EL (cell line): ENCODE measurements at places on chromosomes 12 and 14.

GRCh38 chr12:118980407-118981014 lies 830 bp upstream of the SRRM4 start:
- DNase-seq: no peak

DNA sequence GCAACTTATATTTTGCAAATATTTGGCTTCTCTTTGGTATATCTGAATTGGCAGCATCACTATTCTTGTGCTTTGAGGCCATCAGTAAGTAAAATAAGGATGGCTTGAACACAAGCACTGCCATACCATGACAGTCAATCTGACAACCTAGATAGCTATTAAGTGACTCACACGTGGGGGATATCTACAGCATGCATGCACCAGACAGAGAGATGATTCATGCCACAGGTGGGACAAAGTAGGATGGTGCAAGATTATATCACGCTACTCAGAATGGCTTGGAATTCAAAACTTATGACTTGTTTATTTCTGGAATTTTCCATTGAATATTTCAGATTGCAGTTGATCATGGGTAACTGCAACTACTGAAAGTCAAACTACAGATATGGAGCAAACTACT lies 675.6 kb upstream of the MDGA2 start:
- DNase-seq: no peak

- DNase-seq: no peak
These were observed 19.3 kb downstream of the MBIP start for GRCh38 chr14:36301159-36301558.

GRCh38 chr14:35973770-35974169 lies 147.6 kb downstream of the BRMS1L start:
- no peak for DNase-seq

- no peak for DNase-seq
These were observed 46.9 kb upstream of the FAM181A start for GRCh38 chr14:93880021-93880820.

- DNase-seq: no peak
These were observed 68.0 kb downstream of the GSC start for GRCh38 chr14:94701861-94702370.

- no peak for DNase-seq
These were observed 470.9 kb upstream of the STXBP6 start for GRCh38 chr14:25520821-25521220.

DNA sequence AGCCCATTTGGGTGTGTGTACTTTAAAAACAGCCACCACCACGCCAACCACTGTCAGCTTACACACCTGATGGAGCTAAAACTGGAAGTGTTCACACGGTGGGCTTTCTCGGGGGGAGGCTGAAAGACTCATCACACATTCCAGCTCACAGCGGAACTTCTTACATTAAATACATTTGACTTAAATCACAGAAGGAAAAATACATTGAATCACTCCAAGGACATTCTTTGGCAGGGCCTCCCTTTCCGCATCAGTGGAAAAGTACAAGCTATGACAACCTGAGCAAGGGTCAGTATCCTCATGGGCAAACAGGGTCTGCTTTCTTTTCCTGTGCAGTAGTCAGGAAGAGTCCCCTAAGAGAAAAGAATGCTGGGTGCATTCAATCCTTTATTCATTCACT lies 31.0 kb upstream of the TC2N start:
- no peak for DNase-seq

DNA sequence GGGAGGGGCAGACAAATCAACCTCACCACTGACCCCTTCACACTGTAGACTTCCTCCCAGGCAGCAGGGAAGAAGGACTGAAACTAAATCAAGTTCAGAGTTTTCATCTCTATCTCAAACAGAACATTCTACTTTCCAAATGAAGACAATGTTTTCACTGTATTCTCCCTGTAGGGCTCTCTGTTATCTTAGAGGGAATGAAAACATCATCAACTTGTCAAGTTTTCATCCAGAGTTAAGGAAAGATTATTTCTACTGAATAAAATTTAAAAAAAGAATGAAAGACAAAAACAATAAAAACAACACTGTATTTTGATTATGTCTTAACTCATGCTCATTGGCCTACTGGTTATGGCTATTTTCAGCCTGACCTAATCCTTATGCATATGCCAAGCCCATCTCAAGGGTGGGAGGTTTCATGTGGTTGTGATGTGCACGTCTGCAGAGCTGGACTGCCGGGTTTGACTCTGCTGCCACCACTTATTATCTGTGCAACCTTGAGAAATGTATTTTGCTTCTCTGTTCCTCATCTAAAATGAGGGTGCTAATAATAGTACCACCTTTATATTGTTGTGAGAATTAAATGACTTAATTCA lies 152.0 kb upstream of the AVPR1A start:
- no peak for DNase-seq

GRCh38 chr12:93908846-93909567 lies 231.8 kb downstream of the CRADD start:
- DNase-seq: peak; percentile 25

- no peak for DNase-seq
These were observed 77.0 kb upstream of the FOXN3 start for GRCh38 chr14:89493877-89494634.

DNA sequence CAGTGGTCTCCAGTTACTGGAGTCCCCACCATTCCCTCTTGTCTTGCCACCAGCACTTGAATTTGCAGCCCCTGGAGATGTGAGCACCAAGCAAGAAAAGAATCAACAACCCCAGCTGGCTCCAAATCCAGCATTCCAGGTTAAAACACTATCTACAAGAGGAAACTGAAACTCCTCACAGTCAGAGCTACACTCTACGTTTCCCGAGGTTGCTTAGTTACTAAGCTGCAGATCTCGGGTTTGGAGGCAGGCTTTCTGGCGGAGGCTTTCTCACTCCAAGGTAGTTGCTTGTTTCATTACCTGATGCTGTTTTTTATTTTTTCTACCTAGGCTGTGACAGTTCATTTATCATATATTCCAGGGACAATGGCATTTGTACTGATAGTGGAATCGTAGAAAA lies 248.1 kb downstream of the GLT1D1 start:
- no peak for DNase-seq

- DNase-seq: no peak
These were observed 86.4 kb downstream of the SCN8A start for GRCh38 chr12:51677284-51677968.

GRCh38 chr12:64635356-64635998 lies 25.2 kb downstream of the RASSF3 start:
- DNase-seq: no peak

- no peak for DNase-seq
These were observed 7.0 kb downstream of the KRT6B start for GRCh38 chr12:52444647-52445595.

DNA sequence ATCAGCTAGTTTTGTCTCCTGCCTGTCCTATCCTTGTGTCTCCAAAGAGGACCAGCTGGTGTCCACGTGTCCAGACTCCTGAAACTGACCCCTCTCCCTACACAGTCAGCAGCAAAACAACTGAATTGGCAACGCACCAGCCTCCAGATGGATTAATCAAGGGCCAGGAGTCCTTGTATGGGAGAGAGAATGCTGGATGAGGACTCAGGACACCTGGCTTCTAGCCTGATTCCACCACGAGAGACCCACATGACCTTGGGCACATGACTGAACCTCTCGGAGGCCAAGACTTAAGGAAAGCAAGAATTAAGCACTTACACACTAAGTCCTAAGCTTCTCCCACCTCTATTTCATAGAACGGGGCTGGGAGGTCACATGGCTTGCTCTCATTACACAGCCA lies 60.4 kb upstream of the CMKLR1 start:
- DNase-seq: no peak

DNA sequence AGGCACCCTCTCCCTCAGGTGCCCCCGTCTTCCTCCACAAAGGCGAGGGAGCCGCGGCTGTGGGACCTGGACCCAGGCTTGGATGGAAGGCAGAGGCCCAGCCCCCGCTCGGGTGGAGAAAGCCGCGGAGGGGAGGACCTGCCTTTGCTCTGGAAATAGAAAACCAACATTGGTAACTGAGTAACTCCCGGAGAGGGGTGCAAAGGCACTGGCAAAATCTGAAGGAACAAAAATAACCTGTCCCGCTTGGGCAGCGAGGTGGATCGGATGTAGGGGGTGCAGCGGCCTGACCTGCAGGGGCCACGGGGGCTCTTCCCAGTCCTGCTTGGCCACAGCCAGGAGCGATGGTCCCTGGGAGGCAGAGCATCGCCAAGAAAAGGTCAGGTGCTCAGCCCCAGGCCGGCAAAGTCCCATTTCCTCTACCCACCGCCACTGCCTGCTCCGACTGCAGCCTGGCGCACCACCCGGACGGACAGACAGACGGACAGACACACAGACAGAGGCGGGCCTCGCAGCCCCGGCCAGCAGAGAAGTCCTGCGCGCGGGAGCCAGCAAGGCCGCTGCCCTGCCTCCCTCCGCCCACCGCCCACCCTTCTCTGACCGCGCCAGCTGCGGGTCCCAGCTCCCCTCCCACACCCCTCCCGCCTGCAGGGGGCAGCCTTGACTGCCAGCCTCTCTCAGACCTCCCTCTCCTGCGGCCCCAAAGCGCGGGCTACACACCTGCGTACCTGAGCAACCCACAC lies 21.4 kb upstream of the TMEM106C start:
- DNase-seq: no peak

DNA sequence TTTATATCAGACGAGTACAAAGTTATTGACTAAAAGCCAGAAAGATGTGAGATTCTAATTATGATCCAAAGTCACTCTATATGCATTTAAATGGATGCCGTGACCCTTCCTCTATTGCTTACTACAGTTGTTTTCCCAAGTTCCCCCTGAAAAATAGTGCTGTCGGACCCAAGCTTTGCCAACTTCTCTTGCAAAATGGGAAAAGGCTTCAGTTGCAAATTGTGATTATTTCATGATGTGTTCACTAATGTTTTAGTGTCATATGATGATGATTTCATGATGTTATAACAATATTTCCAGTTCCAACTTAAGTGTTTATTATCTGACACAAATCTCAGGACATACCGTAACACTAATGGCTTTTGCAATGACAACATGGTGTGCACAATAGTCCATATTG lies 534.6 kb upstream of the ATP2B1 start:
- no peak for DNase-seq

GRCh38 chr14:92673601-92674150 lies 74.8 kb downstream of the LGMN start:
- no peak for DNase-seq

DNA sequence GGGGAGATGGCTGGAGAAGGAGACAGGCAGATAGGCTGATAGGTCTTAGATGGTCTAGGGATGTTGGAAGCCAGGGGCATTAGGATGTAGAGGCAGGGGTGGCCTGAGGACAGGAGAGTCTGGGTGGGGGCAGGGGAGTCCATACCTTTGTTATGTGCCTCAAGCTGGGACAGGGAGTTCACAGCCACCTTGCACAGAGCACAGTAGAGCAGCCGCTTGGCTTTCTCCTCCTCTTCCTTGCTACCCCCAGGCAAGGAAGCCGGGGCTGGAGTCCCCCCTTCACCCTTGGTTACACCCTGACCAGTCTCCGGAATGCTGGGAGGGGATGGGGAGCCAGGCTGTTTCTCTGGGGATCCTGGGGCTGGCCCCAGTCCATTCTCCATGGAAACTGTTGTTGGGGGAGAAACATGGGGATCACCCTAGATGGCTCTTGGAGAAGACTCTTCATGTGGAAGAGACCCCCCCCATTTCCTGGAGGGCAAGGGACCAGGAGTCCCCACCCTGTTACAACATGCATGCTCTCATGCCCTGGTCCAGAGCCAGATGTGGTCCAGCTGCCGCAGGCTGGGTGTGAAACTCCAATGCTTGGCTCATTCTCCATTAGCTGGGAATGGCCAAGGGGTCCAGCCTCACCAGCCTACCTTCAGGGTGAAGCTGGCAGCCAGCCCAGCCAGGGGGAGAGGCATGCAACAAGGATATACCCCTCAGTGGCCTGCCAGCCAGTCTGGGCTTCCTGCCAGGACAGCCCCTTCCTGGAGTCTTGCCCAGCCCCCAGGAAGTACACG lies 7.2 kb upstream of the GPR84 start:
- no peak for DNase-seq

DNA sequence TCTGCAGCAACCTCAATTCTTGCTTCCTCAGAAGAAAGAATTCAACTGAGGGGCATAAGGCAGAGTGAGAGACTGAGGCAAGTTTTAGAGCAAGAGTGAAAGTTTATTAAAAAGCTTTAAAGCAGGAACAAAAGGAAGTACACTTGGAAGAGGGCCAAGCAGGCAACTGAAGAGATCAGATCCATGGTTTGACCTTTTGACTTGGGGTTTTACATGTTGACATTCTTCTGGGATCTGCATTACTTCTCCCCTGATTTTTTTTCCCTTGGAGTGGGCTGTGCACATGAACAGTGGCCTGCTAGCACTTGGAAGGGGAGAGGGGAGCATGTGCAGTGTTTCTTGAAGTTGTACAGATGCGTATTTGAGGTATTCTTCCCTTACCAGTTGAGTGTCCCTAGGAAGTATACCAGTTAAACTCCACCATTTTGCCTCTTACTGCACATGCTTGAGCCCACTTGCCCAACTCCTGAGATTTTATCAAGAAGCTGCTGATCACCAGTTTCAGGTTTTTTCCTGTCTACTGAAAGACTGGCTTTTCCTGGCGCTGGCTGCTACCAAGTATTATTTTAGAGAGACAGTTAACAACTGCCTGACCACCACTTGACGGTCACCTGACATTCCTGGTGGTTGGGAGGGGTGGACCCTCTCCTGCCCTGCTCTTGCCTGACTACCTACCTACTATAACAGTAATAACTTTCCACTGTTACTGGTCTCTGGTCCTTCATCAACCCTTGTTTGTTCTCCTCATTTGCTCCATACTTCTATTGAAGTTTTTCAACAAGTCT lies 26.0 kb upstream of the TMTC2 start:
- peak; percentile 5 for DNase-seq

- peak; percentile 27 for DNase-seq
These were observed 1.1 kb upstream of the C14orf132 start for GRCh38 chr14:96037891-96038557.

- peak; percentile 54 for DNase-seq
These were observed 638.3 kb upstream of the TMEM132C start for GRCh38 chr12:127628645-127629044.

DNA sequence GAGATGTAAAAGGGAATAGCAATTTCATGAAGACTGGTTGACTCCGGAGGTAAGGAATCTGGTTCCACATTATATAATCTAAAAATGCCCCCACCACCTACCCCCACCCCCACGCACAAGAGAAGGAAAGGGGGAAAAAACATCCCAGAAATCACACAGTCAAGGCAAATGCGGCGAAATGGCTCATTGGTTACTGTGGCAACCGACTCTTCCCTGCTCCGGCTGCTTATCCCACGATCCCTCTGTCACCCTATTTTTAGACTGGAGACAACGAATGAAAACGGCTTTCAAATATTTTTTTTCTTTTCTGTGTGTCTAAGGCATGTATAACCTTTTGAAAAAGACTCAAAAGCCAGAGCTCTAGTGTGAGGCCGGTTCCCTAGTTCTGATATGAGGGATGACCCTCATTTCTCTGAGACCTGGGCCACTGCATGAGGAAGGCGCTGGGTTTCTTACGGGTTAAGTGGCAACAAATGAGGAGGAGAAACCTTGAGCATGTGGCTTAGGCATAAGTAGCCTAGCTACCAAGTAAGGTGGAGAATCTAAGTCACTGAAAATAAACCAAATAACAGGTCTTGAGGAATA lies 148.3 kb upstream of the GRIN2B start:
- DNase-seq: no peak
